ENCODE measurements at places on chromosomes 3 and 15.

- no peak for DNase-seq
These were observed 98.3 kb upstream of the CHL1 start for GRCh38 chr3:98259-98654.

GRCh38 chr15:100101426-100102089 lies 240.2 kb downstream of the ADAMTS17 start:
- no peak for DNase-seq

- no peak for DNase-seq
These were observed 132.3 kb upstream of the ANKRD28 start for GRCh38 chr3:15929944-15930571.

DNA sequence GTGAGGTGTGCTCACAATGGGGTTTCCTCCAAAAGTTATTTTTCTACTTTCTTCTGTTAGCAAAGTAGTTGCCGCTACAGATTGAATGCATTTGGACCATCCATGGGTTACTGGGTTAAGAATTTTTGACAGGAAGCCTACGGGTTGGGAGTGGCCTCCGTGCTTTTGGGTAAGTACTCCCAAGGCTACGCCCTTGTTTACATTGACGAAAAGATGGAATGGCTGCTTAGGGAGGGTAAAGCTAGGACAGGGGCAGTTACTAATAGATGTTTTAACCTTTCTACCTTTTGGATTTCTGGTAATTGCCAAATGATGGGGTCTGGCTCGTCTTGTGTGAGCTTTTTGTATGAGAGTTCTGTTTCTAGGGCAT lies 20.4 kb upstream of the ATG7 start:
- no peak for DNase-seq

GRCh38 chr3:142976621-142977398 lies 13.3 kb upstream of the PAQR9 start:
- DNase-seq, result no peak

GRCh38 chr3:118775021-118775420 lies 259.6 kb downstream of the IGSF11 start:
- no peak for DNase-seq

GRCh38 chr3:27089068-27089467 lies 280.1 kb downstream of the NEK10 start:
- DNase-seq, result no peak

GRCh38 chr3:175932586-175932985 lies 1073.5 kb downstream of the NAALADL2 start:
- no peak for DNase-seq

DNA sequence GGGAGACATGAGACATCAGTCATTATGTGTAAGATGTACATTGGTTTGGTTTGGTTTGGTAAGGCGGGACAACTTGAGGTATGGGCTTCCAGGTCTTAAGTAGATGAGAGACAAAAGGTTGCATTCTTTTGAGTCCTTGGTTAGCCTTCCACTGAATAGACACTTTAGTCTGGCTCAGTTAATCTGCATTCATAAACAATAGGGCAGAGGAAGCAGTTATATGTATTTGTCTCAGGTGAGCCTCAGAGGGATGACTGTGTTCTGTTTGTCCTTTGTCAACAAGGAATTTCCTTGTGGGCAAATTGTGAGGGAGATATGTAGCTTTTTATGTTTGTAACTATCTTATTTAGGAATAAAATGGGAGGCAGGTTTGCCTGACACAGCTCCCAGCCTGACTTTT lies 50.4 kb downstream of the TCF12 start:
- no peak for DNase-seq

DNA sequence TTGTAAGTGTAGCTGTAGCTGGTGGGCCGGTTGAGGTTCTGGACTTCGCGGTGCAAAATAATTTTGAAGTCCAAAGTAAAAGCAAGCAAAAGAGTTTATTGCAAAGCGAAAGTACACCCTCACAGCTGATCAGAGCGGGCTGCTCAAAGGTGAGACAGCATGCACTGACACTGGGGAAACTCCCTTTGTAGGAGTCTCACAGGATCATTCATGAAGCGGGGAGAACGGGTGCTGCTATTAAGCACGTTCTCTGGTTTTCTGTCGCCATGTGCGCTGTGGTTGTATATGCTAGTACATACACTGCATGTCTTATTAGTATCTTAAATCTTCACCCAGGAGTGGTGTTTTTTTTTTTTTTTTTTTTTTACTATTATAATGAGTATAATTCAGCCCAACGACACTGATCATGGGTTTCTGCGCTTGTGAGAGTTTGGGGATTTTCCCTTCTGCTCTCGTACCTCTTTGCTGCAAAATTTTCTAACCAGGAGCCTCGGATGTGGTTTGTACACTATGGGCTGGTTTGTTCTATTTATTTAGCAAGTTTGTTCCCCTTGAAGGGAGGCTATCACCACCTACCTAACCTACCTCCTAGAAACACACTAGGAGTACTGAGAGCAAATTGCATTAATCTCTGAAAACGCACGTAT lies 1.4 kb upstream of the AP4E1 start:
- DNase-seq, result peak; percentile 77

GRCh38 chr3:48504051-48504946 lies at the start of gene SHISA5:
TSS of gene SHISA5 (minus strand) at chr3:48504174. CDS start at chr3:48504094, 80 bp downstream.
- peak; percentile 75 for DNase-seq

GRCh38 chr3:42654331-42655201 lies 1.1 kb downstream of the ZBTB47 start:
- DNase-seq, result peak; percentile 40

- DNase-seq, result no peak
These were observed 6.6 kb downstream of the CDCP1 start for GRCh38 chr3:45139372-45140140.

DNA sequence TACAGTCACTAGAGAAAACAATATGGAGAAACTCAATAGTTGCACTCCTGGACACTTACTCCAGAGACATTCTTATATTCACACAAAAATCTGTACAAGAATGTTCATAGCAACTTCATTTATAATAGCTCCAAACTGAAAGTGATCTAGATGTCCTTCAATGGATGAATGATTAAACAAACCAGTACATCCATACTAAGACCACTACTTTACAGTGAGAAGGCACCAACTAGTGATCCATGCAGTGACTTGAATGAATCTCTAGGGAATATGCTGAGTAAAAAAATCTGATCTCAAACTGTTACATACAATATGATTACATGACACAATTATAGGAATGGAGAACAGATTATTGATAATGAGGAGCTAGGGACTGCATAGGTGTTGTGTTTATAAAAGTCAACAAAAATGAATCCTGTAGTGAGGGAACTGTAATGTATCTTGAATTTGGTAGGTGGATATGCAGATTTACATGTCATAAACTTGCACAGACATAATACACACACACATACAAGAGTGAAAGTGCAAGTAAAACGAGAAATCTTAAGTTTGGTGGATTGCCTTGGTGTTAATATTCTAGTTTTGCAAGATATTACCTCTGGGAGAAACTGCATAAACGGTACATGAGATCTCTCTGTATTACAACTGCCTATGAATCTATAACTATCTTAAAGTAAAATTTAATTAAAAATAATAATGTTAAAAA lies 85.7 kb downstream of the SPATA16 start:
- no peak for DNase-seq

DNA sequence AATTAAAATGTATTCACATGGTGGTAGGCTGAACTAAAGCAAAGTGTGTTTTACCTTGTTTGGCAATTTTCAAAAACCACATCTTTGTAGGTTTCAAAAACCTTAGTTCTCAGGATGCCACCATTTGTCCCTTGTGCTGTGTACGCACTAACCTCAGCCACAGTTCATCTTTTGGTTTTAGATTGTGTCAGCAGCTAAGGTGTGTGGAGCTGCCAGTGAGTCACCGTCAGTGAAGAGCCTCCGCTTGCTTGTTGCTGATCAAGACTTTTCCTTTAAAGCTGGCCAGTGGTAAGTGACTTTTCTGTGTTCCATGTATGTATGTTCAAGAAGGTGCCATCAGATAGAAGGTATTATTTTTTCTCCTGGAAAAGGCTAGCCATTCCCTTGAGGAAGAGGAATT lies 21.1 kb downstream of the OXNAD1 start:
- DNase-seq, result peak; percentile 60

DNA sequence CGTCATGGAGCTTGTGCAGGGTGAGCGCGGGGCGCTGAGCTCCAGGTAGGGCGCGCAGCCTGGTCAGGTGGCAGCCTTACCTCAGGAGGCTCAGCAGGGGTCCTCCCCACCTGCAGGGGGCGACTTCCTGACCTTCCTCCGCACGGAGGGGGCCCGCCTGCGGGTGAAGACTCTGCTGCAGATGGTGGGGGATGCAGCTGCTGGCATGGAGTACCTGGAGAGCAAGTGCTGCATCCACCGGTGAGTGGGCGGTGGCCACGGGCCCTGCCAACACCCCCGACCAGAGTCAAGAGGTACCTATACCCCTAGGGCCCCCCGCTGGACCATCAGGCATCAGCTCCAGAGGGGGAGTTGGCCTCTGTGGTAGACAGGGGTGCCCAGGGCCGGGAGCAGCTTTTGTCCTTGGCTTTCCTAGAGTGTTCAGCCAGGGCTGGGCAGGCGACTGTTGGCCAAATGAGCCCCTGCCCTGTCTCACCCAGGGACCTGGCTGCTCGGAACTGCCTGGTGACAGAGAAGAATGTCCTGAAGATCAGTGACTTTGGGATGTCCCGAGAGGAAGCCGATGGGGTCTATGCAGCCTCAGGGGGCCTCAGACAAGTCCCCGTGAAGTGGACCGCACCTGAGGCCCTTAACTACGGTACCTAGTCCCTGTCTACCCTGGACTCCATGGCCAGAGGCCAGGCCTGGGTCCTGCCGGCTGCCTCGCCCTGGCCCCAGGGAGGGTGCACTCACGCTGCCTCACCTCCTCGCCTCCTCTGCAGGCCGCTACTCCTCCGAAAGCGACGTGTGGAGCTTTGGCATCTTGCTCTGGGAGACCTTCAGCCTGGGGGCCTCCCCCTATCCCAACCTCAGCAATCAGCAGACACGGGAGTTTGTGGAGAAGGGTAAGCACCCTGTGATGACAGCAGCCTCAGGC lies 9.1 kb downstream of the FES start:
- no peak for DNase-seq

GRCh38 chr15:54504695-54505094 lies 526.5 kb downstream of the UNC13C start:
- no peak for DNase-seq

- DNase-seq, result no peak
These were observed 392.4 kb upstream of the ALCAM start for GRCh38 chr3:104974316-104974715.

DNA sequence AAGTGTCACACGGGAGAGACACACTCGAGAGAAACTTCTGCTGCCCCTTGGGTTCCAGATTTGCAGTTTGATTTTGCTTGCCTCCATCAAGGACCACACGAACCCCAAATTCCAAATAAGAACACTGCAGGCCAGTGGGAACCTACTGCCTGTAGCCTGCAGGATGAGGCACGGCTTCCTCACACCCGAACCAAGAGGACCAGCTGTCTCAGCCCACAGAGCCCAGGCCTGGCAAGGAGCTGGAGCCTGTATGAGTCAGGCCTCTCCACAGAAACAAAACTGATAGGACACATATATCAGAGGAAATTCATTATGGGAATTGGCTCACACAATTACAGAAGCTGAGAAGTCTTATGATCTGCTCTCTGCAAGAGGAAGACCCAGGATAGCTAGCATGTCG lies 188.1 kb upstream of the NSMCE3 start:
- DNase-seq, result no peak

- no peak for DNase-seq
These were observed 651.6 kb downstream of the NTRK3 start for GRCh38 chr15:87604857-87605446.

GRCh38 chr3:70618151-70618550 lies 305.7 kb upstream of the MDFIC2 start:
- no peak for DNase-seq

GRCh38 chr15:73482166-73482565 lies 39.2 kb downstream of the REC114 start:
- no peak for DNase-seq

GRCh38 chr15:92714477-92715401 lies 59.2 kb upstream of the FAM174B start:
- peak; percentile 82 for DNase-seq

- DNase-seq, result no peak
These were observed 77.5 kb downstream of the RPN1 start for GRCh38 chr3:128573160-128573559.

GRCh38 chr3:143158014-143158988 lies 38.7 kb downstream of the CHST2 start:
- no peak for DNase-seq

- DNase-seq, result no peak
These were observed 91.2 kb upstream of the NAALADL2 start for GRCh38 chr3:174767853-174768382.

- no peak for DNase-seq
These were observed 101.2 kb downstream of the HES1 start for GRCh38 chr3:194237110-194237509.
